ENCODE measurements at places on chromosomes 6 and 20.

GRCh38 chr6:166507380-166507779, 79.1 kb downstream of the RAMACL start:
- no peak for DNase-seq

- DNase-seq, result no peak
Observed at GRCh38 chr6:168305096-168305749, 14.4 kb downstream of the DACT2 start.

DNA sequence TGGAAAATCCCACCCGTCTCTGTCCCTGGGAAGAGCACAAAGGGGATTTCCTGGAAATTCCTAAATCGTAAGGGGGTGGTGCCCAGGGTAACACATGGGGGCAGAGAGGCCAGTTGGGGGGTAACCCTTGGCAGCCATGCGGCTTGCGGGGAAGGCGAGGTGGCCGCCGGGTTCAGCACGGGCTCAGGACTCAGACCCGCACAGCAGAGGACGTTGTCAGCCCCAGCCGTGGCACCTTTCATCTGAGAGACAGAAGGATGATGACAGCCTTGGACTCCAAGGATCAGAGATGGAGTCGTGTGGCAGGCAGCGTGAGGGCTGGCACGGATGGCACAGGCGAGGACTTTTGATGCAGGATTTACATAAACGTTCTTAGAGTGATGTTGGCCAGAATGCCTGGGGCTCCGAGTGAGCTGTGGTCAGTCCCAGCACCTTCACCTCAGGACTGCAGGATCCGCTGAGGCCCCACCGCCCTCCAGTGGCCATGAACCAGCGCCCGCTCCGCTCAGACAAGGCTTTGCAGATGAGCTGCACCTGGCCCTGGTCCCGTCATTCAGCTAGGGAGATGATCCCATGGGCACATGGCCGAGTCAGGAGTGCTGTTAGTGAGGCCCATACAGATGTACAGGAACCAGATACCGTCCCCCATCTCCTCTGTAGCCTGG, 190.3 kb downstream of the TAF4 start:
- no peak for DNase-seq

- DNase-seq, result no peak
Observed at GRCh38 chr20:59678951-59679350, 74.6 kb downstream of the PHACTR3 start.

DNA sequence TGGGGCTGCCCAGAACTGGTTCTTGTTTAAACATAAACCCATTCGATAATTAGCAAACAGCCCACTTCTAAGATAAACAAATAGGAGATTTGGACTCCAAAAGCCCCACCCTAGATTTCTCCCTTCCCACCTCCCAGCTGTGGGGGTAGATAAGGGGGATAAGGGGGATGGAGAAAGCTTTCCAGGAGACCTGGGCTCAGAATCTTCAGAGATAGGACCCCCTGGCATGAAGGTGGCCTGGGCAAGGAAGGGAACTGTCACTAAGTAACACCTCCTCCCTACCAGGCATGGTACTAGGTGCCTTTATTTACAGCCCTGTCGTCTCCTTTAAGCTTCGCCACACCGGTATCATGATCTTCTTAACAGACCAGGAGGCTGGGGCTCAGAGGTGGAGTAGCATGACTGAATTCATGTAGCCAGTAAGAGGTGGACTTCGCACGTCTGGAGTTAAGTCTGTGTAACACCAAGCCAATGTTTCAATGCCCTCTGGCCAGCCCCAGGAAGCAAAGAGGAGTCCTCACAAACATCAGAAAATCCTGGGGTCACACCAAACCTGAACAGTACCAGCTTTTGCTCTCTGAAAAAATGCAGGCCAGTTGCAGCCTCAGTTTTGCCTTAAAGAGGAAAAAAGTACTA, 4.6 kb downstream of the SDC4 start:
- DNase-seq, result no peak

GRCh38 chr6:113068570-113068969, 721.4 kb downstream of the RFPL4B start:
- no peak for DNase-seq

DNA sequence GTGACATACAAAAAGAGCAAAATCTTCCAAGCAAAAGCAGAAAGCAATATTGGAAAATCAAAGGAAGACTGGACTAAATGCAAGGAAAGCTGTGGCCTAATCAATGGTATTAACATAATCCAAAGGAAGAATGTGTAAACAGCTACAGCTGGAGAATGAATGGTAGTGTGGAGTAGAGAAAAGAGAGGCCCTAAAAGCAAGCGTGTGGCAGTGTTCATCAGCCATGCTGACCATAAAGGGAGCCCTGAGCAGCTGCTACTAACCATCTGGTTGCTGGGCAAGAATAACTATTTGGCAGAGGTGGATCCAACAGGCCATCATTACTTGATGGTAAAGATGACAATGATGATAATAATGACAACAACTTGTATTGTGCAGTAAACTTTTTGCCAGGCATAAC, 148.5 kb upstream of the BEND6 start:
- no peak for DNase-seq

DNA sequence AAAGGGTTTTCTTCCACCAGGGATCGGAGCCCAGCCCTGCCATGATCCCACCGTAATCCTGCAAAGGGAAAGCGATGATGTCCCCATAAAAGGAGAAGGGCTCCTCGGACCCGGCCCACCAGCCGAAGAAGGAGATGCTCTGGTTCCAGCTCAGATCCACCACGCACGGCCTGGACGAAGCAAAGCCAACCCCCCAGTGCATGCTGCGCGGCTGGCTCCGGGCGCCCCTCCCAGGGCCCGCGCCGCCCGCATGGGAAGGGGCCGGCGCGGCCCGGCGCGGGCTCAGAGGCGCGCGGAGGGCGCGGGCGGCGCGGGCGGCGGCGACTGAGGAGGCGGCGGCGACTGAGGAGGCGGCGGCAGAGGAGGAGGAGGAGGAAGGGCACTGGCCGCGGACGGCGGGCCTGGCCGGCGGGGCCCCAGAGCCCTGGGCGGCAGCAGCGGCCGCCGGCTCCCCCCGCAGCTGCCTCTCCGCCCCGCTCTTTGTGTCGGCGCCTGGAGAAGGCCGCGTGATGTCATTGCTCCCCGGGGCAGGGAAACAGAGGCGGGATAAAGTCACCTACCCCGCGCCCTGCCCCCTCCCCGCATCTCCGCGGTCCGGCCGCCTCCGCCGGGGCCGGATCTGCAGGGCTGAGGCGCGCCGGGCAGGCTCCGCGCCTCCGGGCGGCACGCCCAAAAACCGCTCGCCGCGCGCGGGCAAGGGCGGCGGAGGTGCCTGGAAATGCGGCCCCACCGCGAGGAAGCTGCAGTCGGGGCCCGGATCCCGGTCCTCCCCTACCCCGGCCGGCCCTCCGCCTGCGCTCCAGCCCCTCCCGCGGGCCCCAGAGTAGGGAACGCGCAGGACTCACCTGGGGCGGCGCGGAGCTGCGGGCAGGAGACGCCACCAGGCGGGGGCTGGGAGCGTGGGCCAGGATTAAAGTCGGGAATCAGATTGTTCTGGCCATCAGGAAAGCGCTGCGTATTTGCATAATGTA, at the start of gene FAXC:
Gene FAXC (minus strand): TSS at position 504 of the 971 bp plus-strand sequence. CDS start 302 bp downstream, at position 202.
- DNase-seq, result no peak

DNA sequence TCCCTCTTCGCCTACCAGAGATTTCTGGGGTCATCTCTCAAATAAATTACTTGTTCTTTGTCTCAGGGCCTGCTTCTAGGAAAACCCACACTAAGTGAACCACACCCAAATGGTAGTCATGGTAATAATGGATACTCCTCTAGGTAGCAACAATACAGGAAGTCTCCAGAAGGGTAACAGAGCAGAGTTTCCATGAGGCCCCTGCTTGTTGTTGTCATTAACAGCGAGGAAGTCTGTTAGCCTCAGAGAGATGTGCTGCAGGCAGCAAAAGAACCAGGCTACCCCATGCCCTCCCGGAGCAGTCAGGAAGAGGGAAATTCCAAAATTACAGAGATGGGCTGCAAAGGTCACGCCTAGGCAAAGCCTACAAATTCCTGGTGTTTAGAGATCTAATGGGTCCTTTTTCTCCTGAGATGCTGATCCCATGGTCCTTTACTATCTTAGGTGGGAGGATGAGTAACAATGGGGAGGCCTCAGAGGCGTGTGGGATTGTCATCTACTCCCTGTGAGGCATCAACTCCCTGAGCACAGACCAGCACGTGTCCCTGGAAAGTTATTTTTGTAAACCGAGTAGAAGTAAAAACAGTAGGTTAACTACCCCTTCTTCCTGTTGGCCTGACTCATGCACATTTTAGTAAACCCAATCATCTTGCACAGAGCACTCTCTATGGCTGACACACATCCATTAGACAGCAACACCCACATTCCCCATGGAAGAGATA, 10.1 kb downstream of the ISM1 start:
- no peak for DNase-seq

GRCh38 chr20:41615676-41616075, 2.5 kb downstream of the CHD6 start:
- DNase-seq, result no peak

- no peak for DNase-seq
Observed at GRCh38 chr20:48823960-48824498, 3.8 kb downstream of the PREX1 start.

DNA sequence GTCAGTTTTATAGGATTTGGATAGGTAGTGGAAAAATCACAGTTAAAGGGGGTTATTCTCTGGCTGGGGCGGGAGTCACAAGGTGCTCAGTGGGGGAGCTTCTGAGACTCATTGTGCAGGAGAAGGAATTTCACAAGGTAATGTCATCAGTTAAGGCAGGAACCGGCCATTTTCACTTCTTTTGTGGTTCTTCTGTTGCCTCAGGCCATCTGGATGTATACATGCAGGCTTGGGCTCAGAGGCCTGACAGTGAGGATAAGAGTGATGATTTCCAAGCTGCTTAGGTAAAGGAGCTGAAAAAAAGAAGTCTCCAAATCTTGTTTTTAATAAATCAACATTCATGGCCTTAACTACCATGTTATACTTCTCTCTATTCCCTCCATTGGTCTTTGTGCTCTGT, 622.9 kb upstream of the ID4 start:
- no peak for DNase-seq

DNA sequence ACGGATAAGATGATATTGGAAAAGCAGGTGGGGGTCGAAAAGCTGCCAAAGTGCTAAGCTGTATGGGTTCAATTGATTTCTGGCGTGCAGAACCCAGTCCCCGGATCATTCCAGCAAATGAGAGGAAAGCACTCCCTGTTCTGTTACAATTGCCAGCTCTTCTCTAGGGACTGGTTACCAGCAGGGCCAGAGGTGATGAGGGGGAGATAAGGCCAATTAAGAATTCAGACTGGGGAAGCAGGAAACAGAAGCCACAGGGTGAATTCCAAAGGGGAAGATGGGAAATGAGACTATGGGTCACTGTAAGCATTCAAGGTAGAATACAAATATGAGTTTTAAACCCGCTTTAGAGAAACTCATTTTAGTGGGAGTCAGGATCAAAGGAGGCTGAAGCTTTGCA, 349.4 kb upstream of the MAP3K7 start:
- no peak for DNase-seq

- DNase-seq, result no peak
Observed at GRCh38 chr6:39282774-39283173, 31.4 kb downstream of the KCNK17 start.

- no peak for DNase-seq
Observed at GRCh38 chr6:41586252-41587007, 40.2 kb downstream of the FOXP4 start.

GRCh38 chr6:45922728-45923351, 92.8 kb downstream of the CLIC5 start:
- no peak for DNase-seq

DNA sequence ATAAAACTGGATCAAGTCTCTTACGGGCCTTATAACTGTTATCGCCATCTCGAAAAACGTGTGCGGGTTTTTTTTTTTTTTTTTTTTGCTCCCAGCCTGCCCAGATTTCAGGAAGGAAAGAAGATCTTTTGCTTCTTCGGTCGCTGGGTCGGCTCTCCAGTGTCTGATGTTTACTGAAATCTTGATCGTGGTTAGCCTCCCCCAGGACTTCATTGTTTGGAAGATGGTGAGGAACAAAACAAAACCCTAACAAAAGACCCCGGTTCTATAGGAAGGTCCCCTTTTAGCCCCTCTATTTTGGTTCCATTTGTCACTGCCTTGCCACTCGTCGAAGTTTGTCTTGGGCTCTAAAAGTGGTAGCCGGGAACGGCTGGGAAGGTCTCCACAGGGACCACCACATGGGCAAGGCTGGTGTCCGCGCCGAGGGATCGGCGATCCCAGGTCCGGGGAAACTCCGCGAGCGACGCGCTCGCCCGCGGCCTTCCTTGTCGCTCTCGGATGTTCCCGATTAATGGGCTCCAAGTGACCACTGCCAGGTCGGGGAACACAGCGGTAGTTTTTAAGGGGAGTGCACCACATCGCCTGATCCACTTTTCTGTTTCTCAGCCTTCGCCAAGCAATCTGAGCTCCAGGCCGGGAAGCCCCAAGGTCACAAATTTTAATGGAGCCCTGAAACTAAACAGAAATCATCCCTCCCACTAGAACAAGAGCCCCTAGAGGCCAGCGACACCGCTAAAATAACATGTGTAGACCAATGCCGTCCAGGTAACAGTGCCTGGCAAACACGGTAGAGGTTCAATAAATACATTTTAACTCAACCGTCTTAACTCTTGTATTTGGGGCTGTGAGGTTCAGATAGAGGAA, 27.0 kb downstream of the TRIM27 start:
- no peak for DNase-seq

DNA sequence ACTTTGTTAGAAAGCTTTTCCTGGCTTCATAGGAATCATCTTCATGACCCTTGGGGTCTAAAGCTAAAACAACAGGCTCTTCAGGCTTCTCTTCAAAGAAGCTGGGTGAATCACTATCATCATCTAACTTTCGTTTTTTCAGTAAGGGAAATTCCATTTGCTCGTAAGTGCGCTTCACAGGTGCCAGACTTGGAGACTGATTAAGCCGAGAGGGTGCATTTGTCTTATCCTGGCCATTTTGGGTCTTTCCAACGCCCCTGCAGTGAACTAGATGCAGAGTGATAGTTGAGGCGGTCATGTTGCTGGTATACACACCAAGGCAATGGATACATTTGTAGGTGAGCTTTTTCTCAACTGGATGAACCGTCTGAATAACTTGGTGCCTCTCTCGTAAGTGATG, 38.8 kb downstream of the ADNP start:
- no peak for DNase-seq

GRCh38 chr20:23153696-23154341, 67.7 kb upstream of the CD93 start:
- no peak for DNase-seq

DNA sequence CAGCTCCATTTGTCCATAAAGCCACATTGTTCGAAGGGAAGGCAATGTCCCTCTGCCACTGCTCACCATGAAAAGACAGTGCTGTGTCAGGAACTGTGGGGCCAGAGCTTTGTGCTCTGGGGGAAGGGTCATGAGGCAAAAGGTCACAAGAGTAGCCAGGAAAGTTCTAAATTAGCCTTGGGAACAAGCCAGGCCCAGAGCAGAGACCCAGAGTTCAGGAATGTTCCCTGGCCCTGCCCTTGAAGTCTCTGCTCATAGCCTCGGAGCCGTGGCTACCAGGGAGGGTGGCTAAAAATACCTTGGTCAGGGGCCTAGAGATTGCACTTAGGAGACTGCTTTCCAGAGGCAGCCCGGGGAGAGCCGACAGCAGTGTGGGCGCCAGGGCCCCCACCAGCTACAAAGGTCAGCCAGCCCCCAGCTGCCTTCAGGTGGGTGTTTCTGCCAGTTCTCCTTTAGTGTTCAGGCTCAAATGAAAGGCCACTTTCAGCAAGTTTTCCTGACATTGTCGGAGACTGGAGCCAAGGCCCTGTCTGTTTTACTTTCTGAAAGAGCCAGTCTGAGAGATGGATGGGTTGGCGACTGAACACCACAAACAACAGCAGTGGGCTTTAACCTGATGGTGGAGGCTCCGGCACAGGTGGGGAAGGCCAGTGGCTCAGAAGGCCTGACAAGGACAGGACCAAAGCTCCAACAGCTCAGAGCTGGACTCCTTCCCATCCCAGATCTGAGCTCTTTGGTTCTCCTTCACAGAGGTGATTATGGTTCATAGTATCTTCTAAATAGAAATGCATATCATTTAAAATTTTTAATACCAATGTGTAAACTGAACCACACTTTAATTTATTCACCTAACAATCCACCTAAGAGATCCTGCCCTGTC, 76.2 kb downstream of the CDH26 start:
- DNase-seq, result no peak

All from stimulated activated CD4-positive, alpha-beta T cell treated with anti-CD3 and anti-CD28 coated beads, Interleukin-1b, Interleukin-23, amount 100 ng/mL, for 1 hour (primary cell).